ENCODE measurements at places on chromosomes 6 and 20.

DNA sequence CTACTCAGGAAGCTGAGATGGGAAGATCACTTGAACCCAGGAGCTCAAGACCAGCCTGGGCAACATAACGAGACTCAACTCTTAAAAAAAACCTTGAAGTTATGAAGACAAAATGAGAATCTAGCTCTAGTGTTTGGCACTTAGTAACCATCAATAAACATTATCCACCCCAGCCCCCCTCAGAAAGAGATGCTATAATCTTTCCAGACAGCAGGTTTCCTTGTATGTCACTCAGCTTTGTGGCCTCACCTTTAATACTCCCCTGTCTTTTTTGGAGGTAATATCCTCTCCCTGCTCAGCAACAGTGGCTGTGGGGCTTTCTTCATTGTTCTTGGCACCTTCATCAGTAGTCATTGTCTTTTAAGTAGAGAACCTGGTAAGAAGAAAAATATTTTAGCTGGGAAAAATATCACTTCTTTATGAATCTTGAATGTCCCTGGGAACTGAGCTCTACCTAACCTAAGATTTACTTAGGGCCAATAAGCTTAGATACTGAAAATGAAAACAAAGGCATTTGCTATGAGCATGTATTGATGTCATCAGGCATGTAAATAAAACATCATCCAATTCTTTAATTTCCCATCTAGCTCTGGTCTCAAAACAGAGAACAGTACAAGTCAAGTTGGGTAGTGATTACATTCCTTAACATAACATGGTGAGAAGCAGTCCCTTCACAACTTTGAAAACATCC lies 46.1 kb downstream of the FKBP5 start:
- no peak for DNase-seq

DNA sequence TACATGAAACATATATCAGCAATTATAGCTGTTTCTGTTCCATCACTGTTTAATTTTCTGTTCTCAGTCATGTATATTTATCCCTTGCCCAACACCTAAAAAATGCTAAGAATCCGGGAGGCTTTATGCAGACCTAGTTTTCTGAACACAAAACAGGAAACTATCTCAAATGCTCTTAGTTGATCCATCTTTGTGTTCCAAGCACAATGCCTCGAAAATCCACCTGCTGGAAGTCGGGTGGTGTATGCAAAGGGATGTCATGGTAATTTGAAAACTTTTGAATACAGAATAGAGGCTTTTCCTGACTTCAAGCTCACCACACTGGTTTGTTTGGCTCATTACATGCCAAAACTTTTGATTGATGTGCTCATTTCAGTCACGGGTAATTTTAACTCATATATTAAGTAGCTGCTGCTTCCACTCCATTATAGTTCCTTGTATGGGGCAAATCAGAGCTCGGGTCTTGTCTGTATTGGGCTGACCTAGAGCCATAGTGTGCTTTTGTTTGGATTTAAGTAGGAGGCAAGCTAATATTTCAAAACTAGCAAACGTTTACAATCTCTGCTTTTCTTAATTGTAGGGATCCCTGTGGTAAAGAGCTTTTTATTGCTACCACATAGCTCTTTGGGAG lies 646.5 kb upstream of the EPHA7 start:
- no peak for DNase-seq

- DNase-seq: no peak
Measured at GRCh38 chr20:50029697-50030461, 47.1 kb downstream of the SNAI1 start.

DNA sequence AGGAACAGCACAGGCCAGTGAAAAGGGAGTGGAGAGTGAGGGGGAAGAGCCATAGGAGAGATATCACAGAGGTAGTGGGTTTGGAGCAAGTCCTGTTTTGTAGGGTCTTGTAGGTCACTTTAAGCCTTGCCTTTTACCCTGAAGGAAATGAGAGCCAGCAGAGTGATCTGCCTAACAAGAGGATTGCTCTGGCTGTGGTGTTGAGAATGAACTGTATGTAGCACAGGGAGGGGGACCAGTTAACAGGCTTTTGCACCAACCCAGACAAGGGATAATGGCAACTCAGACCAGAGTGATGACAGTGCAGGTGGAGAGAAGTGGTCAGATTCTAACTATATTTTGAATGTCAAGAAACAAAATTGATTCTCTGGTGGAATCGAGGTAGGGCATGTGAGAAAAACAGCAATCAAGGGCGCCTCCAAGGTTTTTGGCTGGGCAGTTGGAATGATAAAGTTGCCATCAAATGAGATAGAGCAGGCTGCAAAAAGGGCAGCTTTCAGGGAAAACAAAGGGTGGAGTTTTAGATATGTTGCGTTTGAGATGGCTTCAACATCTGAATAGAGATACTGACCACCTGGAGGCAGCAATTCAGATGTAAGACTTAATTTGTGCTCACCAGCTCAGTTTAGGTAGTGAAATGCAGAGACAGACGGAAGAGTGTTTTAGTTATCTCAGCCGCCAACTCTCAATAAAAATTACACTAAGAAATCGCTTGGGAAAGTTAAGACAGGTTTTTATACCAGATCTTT lies 134.4 kb upstream of the BTBD3 start:
- DNase-seq: no peak

- DNase-seq: no peak
Measured at GRCh38 chr6:56424064-56424463, 176.7 kb upstream of the COL21A1 start.

- no peak for DNase-seq
Measured at GRCh38 chr20:63952769-63953168, 3.4 kb downstream of the UCKL1 start.

- no peak for DNase-seq
Measured at GRCh38 chr6:46610862-46611553, 41.6 kb downstream of the CYP39A1 start.

GRCh38 chr6:150874179-150874578 lies 8.7 kb downstream of the MTHFD1L start:
- DNase-seq: no peak

DNA sequence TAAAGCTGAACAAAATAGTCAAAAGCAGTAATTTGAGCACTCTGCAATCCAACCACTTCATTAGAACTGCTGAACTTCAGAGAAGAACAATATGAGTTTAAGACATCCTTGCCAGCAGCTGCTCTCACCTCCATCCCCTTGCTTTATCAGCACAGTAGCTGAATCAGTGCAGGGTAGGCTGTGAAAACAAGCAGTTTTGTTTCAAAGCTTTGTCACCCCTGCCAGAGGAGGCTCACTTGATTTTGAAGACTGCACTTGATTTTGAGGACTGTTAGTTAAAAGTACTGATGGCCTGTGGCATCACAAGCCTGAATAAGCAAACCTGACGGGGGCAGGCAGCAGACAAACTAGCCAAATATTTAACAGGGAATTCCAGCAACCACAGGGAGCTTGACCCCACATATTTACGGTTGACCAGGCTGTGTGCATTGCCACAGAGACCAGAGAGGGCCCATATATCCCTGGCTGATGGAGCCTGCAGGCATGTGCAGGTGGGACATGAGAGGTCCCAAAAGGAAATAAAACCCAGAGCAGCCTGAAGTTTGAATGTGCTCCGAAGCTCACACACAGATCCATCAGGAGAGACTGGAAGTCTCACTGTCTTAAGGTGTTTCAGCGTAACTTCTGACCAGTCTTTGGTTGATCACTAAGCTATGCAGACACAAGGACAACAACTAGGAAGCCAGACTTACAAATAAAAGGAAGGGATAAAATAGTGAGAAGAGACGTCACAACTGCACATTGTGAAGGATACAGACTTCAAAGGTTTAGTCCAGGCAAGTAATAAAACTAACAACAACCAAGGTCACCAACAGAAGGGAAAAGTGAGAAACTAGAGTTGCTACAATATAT lies 97.4 kb downstream of the PDSS2 start:
- DNase-seq: no peak
